ENCODE measurements at places on chromosomes 1 and 21.

DNA sequence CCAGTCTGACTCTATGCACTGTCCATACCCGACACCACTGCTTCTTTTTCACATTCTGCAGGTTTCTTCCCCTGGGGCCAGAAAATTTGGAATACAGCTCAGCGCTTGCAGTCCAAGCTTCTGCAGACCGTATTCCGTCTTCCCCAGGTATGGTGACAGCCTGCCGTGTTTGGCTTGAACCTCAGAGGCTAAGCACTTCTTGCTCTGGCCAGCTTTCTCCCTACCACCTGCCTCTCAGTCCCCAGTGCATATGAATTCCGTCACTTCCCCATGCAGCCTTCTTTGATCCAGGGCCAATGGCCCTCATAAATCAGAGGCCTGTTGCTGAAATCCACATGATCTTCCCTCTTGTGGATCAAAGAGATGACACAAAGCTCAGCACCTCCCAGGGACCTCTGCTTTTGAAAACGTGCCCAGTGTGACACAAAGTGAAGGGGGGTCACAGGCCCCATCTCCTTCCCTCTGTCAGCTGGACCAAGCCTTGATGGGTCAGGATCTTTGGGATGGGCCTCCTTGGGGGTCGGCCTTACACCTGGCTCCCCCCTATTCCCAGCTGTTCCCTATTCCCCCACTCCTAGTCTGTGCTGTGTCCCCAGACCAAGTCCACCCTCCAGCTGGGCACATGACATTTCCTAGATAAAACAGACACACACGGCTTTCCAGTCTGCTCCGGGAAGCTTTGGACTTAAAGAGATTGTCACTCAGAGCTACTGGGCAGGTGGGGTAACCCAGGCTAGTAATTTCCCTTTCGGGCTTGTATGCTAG lies 66.6 kb downstream of the HMGB4 start:
- DNase-seq, result no peak

DNA sequence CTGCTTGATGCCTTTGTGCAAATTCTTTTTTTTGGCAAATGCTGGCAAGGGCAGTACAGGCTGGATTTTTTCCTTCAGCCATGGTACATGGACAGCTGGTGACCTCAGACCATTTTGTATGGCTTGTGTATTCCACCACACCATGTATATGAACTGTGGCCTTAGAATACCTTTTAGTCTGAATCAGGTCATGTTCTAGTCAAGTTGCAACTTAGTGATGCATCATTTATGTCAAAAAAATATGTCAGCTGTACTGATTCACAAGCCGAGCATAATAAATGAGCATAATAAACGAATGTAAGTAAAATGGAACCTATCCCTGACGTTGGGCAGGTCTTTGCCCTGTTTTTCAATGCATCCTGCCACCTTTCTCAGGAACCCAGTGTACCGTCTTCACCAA lies 219.7 kb upstream of the RUNX1 start:
- DNase-seq, result no peak

- no peak for DNase-seq
Measured at GRCh38 chr1:24117722-24118409, 5.9 kb upstream of the MYOM3 start.

- peak; percentile 80 for DNase-seq
Measured at GRCh38 chr1:23958810-23959460, 693 bp upstream of the PNRC2 start.

DNA sequence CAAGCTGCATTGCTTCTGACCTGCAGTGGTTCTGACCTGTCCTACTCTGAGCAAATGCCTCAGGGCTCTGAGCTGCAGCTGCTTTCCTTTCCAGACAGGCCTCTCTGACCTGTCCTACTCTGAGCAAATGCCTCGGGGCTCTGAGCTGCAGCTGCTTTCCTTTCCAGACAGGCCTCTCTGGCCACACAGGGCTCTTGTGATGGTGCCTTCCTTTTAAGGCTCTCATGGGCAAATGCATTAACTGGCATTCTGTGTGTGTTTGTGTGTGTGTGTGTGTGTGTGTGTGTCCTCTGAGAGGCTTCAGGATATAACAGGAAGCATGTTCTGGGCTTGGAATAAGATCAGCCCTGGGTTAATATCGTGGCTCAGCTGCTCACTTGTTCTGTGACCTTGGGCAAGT lies 131.3 kb downstream of the NTPCR start:
- no peak for DNase-seq

DNA sequence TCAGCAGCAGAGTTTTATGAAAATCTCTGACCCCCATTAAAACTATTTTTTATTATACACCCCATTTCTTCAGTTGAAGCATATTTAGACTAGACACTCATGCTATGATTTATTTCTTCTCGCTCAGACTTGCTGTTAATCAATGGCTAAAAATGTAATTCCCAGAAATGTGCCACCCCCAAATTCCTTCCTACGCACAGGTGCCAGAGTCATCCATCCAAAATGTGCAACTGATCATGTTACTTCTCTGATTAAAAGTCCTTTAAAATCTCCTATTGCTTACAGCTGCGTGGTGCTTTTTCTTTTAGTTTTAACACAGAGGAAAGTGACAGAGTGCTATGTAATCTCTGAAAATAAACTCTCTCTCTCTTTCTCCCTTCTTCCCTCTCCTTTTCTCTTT lies 954.4 kb downstream of the NCAM2 start:
- DNase-seq, result no peak

DNA sequence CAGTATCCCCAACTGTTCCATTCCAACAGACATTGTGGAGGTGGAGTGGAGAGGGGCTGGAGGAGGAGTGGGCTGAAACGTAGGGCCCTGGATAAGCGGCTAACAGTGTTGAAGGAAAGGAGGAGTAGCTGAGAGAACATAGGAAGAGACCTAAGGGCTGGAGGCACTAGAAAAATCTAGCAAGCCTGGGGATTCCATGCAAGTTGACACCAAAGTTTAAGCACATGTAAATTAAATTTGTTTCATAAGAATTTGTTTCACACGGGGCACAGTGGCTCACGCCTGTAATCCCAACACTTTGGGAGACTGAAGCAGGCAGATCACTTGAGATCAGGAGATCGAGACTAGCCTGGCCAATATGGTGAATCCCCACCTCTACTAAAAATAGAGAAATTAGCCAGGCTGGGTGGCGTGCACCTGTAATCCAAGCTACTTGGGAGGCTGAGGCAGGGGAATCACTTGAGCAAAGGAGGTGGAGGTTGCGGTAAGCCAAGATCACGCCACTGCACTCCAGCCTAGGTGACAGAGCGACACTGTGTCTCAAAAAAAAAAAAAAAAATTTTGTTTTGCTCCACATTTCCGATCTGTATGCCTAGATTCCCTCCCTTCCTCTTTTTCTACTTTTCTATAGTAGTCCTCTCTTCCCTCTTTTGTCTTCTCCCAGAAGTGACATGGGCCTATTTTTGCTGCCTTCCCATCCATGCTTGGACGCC lies 530 bp upstream of the CD244 start:
- no peak for DNase-seq

GRCh38 chr1:171717062-171717718 lies 24.7 kb downstream of the VAMP4 start:
- no peak for DNase-seq

DNA sequence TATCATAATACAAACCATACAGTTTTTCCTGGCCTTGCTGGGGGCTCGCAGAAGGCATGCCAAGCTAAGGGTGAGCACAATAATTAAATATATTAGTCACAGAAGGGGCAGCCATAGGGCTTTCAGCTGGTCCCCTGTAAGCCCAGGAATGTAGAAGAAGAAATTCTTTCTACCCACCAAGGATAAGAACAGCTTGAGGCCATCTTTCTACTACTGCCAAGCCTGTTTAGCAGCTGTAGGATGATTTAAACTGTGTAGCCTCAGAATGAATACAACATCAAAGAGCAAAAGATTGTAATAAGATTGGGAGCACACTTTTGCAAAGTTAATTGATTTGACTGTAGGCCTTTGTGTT lies 171.5 kb downstream of the LRRC7 start:
- no peak for DNase-seq

DNA sequence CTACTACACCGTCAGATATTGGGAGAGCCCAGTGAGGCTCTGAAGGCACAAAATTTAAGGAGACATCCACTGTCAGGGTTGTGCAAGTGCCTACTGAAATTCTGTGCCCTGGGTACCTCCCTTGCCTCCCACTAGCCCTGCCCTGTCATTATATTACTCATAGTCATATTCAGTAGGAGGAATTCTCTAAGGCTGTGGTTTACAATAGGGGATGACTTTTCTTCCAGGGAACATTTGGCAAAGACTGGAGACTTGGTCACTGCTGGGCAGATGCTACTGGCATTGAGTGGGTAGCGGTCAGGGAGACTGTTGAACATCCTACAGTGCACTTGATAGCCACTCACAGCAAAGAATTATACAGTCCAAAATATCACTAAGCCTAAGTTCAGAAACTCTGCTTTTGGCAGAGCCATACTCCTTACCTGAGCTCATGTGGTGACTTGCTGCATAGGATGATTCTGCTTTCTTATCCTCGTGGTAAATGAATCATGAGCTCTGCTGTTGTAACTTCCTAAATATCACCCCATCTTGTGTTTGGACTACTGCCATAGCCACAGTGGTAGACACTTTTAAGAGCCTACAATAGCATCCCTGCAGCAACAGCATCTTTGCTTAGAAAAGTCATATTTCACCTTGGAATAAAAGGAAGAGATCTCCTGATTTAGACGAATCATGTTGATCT lies 563.4 kb upstream of the PLXNA2 start:
- no peak for DNase-seq

- DNase-seq, result no peak
Measured at GRCh38 chr1:226636847-226637096, 88.2 kb downstream of the STUM start.

DNA sequence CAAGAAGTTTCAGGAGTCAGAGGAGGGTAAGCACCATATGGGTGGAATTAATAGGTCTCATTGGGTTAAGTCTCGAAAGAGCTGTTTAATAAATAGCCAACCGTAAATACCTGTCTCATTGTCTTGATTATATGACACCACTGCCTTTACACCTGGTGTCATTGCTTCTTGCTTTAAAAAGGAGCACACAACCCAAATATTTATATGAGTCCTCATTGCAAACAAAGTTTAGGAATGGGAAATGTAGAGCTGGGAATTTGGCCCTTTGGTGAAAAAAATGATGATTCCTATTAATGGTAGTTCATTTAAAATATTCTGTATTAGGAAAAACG lies 2.1 kb downstream of the BACH1 start:
- DNase-seq, result no peak

GRCh38 chr1:244337839-244338238 lies 113.9 kb downstream of the ADSS2 start:
- DNase-seq, result no peak

DNA sequence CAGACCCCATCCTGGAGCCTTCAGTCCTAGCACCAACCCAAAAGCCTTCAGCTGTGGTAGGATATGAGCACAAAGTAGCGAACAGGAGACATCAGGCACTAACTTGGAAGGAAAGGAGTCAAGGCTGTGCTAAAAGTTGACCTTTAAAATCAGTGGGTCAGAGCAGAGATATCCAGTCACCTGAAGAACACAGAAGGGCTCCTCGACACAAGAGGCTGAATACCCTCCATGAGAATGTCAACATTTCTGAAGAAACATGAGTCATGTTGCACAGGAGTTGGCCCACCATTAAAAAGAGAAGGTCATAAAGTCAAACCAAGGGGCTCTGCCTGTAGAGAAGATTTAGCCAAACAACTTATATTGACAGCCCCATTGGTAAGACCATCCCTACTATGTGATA lies 172.5 kb downstream of the PLPP3 start:
- no peak for DNase-seq

GRCh38 chr1:212453156-212453857 lies 20.6 kb downstream of the NENF start:
- no peak for DNase-seq

- no peak for DNase-seq
Measured at GRCh38 chr1:234735476-234735875, 125.5 kb upstream of the IRF2BP2 start.

GRCh38 chr21:27196651-27197050 lies 229.8 kb upstream of the ADAMTS5 start:
- no peak for DNase-seq

DNA sequence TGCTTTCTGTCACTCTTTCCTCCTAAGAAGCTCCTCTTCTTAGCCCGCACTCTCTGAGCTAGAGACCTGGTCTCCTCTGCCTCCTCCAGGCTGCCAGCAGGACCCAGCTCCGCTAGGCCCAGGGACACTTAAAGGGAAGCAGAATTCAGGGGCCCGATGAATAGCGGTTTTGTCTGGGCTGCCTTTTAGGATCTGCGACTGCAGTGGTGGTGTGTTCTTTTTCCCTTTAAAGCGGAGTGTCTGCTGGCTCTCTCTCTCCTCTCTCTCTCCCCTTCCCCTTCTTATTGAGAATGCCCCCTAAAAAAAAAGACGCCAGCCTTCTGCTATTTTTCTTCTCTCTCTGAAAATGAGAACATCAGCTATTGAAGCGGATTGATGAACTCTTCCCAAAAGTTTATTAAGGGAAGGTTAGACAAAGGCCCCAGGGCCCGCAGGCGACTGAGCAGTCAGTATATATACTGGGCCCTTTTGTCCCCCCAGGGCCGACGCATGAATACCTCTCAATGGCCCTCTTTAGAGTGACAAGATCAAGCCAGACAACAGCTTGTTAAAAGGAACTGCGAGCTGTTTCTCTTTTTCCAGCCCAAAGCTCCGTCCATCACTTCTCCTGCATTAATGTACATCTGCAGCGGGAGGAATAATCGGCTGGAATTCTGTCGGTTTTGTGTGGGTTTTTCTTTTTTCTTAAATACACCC lies 27.0 kb downstream of the PAX7 start:
- DNase-seq, result no peak

GRCh38 chr1:115676498-115677181 lies 34.9 kb downstream of the VANGL1 start:
- DNase-seq, result no peak

DNA sequence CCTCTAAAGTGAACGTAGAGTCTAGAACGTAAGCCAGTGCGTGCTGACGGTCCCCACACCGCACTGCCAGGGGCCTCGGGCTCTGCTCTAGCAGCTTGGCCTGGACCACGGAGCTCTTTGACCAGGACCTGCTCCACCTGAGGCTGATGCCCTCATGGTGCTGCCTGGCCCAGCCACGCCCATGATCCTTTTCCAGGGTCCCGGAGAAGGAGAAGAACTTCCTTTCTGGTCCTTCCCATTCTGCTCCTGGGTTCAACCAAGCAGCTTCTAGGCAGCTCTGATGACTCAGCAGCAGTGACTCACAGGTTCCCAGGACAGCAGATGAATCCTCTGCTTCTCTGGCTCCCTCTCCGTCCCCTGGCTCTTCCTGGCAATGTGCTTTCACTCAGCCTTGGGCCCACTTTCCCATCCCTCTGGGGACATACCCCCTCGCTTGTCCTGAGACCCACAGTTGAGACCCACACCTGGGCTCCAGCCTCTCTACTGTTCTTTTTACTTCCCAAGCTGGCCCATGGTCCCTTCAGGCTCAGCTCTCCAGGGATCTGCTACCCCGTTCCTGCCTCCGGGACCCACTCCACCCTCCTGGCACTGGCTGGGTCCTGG lies 246.3 kb upstream of the RAB4A start:
- DNase-seq, result no peak

DNA sequence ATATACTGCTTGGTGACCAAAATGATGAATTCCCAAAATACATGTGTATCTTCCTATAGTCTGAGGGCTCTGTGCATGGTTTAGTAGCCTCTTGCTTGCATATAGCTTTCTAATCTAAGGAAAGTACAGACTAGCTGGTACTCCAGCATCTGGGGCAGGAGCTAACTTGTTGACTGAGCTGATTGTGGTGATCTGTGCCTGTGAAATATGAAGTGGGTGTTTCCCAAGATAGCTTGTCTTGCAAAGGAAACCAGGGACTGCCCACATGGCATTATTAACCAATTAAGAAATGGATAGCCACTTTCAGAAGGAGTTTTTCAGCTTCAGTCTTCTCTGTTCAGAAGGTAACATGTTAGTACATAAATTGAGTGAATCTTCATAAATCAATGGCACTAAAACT lies 219.8 kb downstream of the NEGR1 start:
- DNase-seq, result no peak
